GM23248 (cell line): ENCODE measurements at places on chromosomes 7 and 10.

DNA sequence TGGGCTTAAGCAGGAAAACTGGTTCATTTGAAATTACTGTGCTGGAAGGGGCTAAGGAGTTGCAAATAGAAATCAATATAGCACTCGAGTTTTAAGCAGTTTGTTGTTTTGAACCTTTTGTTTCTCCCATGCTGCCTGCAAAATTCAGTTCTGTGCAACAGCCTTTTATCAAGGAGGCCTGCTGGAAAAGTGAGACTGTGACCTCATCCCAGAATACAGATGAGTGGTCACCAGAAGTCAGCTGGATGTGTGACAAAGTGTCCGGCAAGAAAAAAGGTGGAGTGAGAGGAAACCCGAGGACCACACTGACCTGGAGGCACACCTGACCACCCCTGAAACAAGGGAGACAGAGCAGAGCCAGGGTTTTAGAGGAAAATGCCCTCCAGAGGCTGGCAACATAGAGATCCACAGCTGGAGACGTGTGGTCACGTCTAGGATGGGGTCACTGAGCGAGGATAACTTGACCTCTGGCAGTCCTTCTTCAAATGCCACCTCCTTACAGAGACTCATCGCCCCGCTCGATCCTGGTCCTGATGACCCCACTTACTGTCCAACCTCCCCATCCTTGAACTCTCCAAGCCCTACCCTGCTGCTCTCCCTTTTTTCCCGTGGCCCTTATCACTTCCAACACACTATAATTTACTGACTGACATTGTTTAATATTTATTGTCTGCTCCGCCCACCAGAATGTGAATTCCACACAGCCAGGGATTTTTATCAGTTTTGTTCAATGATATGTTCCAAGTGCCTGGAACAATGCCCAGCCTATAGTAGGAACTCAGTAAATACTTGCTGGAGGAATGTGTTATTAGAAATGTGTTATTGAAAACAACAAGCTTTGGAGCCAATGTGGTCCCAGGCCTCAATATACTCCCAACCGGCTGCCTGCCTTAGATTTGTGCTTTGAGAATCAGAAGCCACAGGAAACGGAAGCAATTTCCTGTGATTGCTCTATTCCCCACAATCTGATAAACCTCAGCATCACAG, 243.8 kb downstream of the GLI3 start:
- DNase-seq = peak; percentile 52

GRCh38 chr10:133325440-133326222, 11.1 kb downstream of the CALY start:
- peak; percentile 45 for DNase-seq

DNA sequence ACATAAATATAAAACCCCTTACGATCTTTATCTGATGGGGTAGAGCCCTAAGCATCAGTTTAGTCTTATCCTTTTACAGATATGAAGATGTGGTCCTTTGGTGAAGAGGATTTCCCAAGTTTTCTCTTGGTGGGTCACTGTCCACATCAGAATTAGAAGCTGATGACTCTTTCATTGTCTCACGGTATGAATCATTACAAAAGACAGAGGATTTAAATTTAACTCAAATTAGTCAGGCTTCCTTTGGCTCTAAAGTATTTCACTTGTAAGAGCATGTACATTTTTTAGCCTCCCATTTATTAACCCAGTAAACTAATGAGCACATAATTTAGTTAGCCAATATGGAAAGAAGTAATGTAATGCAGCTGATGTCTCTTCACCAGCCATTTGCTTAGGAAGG, 49.9 kb upstream of the TMEM26 start:
- peak; percentile 85 for DNase-seq

GRCh38 chr7:37670436-37670835, 13.1 kb upstream of the GPR141 start:
- no peak for DNase-seq

- DNase-seq = no peak
These were observed 492.9 kb upstream of the FOXK1 start for GRCh38 chr7:4189131-4189570.

- no peak for DNase-seq
These were observed 267.9 kb upstream of the LRGUK start for GRCh38 chr7:133859231-133859630.

DNA sequence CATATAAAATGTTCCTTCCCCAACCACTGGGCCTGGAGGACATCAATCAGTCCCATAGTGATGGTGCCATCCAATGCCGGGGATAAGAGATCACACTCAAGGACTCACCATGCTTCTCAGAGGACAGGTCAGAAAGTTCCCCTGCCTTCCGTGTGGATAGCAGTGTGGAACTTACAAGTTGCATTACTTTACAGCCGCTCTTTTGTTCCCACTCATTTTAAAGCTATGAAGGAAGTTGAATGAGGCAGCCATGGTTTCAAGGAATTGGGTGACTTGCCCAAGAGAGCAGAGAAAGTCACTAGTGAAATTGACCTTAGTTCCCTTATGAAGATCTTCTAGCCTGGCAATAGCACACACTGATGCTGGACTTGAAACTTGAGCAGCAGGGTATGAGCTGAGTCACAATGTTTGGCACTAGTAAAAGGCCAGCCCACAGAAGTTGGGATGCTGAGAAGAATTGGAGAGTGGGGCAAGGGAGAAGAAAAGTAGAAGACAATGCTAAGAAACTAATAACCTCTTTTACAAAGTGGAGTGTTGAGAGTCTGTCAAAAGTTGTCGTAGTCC, 78.7 kb downstream of the CXCL12 start:
- peak; percentile 86 for DNase-seq

DNA sequence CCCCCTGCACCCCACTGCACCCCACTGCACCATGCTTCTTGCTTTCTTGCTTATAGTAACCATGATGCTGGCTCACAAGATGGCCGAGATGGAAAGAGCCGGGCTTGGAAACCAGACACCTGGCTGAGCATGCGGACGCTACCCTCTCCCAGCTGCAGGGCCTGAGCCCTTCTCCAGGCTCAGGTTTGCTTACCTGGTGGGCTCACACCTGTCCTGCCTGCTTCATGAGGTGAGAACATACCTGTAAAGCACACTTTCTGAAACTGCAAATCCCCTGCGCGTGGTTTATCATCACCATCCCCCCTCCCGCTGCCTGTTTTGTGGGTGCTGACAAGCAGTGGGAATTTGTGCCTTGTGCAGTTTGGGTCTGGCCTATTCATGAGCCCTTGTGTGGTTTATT, 302.7 kb downstream of the GLRX3 start:
- DNase-seq = no peak

- peak; percentile 9 for DNase-seq
These were observed 197.5 kb downstream of the GPAM start for GRCh38 chr10:111986079-111986478.

- no peak for DNase-seq
These were observed 89.4 kb upstream of the MYL10 start for GRCh38 chr7:101718363-101719122.

GRCh38 chr10:121928528-121928884, 675 bp upstream of the ATE1 start:
- peak; percentile 60 for DNase-seq

DNA sequence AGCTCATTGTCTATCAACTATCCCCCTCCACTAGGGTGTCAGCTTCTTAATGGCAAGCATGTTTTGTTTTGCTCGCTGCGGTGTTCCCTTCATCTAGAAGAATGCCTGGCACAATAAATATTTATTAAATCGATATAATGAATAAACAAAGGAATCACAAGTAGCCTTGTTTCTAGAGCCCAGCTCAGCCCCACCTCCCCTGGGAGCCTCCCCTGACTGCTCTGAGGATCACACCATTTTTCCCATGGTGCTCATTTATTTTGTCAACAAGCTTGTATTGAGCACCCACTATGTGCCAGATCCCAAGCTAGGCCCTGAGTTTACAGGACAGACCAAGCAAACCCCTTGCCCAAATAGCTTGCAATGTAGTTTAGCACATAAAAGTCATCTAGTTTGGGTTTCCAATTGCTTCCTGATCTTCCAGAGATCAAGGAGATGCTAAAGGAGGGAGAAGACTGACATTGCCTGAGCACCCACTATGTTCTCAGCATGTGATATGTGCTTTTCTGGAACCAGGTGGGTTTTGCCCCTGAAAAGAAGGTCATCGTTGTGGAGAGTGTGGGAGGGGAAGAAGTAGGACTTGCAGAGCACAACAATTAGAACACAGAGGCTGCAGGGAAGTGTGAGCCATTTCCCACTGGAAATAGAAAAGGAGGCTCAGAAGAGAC, 42.3 kb upstream of the GPAM start:
- DNase-seq = no peak

GRCh38 chr7:12578930-12579640, 8.6 kb downstream of the SCIN start:
- DNase-seq = no peak

DNA sequence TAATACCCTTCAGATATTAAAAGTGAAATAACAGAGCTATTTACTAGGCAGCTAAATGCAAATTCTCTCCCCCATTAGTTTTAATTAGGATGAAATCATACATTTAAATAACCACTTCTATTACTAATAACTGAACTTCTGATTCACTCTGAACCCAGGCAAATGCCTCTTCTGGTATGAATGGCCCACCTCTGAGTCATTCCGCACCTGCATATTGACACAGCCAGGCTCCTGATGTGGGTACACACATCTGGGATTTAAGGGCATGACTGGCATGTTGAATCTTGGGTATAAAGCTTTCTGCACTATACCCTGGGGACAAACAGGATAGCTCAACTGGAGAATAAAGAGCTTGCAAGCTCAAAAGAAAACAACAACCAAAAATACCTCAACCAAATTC, 140.9 kb downstream of the AUTS2 start:
- DNase-seq = no peak

GRCh38 chr7:24440892-24441291, 132.4 kb upstream of the PALS2 start:
- DNase-seq = no peak

GRCh38 chr7:12951397-12951801, 264.0 kb downstream of the ARL4A start:
- peak; percentile 66 for DNase-seq

DNA sequence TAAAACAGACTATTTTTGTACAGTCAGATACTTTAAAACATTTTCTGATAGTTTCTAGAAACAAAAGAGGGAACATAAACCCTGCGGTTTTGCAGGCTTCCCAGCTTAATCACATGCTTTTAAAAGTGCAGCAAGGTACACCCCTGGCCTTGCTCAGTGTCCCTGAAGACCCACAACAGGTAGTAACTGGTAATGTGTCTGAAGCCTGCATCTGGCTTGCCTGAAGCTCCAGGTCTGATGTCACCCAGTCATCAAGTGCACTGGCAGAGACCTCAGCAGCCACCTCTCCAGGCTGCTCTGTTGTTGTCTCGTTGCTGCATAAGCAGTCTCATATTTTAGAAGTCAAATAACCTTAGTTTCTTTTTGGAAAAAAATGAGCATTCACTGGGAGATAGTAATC, 376.1 kb upstream of the MTPN start:
- DNase-seq = no peak

GRCh38 chr10:64458306-64458705, 937.1 kb downstream of the REEP3 start:
- DNase-seq = no peak

- DNase-seq = peak; percentile 64
These were observed 82.7 kb downstream of the PAX2 start for GRCh38 chr10:100827819-100828737.

DNA sequence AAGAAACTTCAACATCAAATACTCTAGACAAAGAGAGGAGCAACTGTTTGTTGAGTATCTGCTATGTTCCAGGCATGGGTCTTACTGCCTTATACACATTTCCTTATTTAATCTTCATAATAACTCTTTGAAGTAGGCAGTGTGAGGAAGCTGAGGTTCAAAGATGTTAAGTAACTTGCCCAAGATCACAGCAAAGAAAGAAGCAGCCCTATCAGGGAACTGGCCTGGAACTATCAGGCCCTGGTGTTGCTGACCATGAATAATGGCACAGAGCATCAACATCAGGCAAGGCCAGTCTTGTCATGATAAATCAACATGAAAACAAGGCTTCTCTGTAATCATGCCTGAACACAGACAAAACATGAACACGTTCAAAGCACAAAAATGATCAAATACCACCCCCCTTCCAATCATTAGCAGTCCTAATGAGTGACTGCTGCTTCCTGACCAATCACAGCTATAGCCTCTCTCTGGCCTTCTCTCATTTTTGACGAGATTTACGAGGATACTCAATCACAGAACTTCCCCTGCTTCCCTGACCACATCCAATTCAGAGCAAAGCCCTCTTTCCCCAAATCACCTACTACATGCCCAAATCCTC, 2.3 kb downstream of the GSDME start:
- DNase-seq = no peak

DNA sequence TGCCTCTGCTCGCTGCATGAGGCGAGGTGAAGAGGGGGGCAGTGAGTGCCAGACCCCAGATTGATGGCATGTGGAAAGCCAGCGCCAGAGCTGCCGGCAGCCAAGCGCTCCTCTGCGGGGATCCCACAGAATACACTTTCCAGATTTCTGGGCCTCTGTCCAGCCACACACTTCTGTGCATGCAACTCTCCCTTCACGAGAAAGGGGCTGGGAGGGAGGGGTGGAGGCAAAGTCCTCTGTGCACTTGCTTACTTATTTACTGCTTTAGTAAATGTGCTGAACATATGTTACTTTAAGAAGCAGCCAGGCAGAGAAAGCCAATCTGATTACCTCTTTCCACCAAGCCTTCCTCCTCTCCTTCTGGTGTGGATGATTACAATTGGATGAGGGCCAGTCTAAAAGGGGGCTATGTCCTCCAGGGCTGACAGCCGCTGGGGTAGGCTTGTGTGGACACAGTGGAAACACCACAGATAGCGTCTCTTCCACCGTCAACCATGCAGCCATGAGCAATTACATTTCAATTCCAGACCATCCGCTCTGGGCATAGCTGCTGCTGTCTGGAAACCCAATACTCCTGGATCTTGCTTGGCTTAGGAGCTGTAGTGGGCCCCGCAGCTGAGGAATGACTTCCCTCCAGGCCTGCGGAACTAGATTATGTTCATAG, 322.8 kb upstream of the ANKRD30A start:
- DNase-seq = peak; percentile 6

DNA sequence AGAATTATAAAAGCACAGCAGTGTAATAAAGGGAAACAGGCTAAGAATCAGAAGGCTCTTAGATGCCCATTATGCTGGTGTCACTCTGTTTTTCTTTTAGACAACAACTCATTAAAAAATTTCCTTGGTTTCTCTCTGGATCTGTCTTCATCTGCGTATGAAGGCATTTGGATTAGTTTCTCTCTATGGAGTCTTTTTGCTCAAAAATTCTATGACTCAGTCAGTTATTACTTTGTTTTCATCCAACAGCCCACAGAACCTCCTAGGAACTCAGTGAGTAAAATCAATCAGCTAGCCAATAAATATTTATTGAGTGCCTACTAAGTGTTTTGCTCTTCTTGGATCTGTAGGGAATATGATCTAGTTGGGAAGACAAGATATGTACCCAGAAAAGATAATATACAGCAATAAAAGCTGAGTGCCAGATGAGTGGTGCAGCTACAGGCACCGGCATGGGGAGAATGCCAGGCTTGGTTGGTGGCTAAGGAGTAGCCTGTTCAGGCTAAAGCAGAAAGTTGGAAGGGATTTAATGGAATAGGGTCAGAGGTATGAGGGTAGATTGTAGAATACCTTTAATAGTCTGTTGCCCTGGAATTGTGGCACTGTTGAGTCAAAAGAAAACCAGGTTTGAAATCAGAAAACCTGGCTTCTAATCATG, 156.2 kb downstream of the LRRC4 start:
- DNase-seq = peak; percentile 71

GRCh38 chr7:2897023-2897422, 52.9 kb upstream of the GNA12 start:
- DNase-seq = no peak
